Uterus (tissue), 4 donors: ENCODE measurements at places on chromosomes 13 and 19. TPM values are rescaled to one million over a fixed set of nuclear protein-coding genes. Genes with fewer than 3 reads are reported as not detected.

MYO9B gene
- 17.6 TPM for total RNA-seq

TINCR gene
- total RNA-seq = 5.3 TPM

TNFRSF19 gene
- 2.4 TPM for total RNA-seq

SHD gene
- total RNA-seq = not detected

RPL28 gene
- 498 TPM for total RNA-seq

NOP53 gene
- total RNA-seq = 527 TPM

LIG4 gene
- 8.0 TPM for total RNA-seq

RSPH6A gene
- not detected for total RNA-seq

ZNF566 gene
- 27.4 TPM for total RNA-seq

DACH1 gene
- 7.3 TPM for total RNA-seq

PRKD2 gene
- total RNA-seq = 30.8 TPM

YJEFN3 gene
- total RNA-seq = 1.5 TPM

GRK1 gene
- total RNA-seq = 0.12 TPM

OR7D2 gene
- not detected for total RNA-seq

RUBCNL gene
- total RNA-seq = 0.59 TPM

BICRA gene
- total RNA-seq = 28.1 TPM

N4BP2L2 gene
- 187 TPM for total RNA-seq

CYP4F3 gene
- total RNA-seq = not detected

LGALS7B gene
- total RNA-seq = 6.2 TPM

NR1H2 gene
- total RNA-seq = 45.3 TPM

ADGRE2 gene
- 0.41 TPM for total RNA-seq
